ENCODE measurements at places on chromosomes 16 and 17.

DNA sequence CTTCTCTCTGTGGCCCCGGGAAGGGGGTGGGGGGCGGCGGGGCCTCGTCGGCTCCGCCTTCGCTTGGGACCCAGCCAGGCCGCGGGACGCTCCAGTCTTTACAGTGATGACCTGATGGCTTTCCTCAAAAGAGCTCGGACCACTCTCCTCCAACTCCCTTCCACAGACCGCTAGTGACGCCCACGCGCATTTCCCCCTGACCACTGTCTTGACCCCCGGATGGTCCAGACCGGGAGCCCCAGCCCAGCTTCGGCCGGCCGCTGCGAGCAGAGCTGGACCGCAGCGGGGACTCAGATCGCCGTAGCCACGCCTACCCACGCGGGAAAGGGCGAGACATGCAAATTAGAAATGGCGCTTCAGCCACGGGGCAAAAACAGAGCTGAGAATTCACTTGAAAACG is 81.6 kb upstream of the RNU2-1 start:
- no peak for DNase-seq

GRCh38 chr16:79282806-79283205 is 317.7 kb downstream of the MAF start:
- no peak for DNase-seq

DNA sequence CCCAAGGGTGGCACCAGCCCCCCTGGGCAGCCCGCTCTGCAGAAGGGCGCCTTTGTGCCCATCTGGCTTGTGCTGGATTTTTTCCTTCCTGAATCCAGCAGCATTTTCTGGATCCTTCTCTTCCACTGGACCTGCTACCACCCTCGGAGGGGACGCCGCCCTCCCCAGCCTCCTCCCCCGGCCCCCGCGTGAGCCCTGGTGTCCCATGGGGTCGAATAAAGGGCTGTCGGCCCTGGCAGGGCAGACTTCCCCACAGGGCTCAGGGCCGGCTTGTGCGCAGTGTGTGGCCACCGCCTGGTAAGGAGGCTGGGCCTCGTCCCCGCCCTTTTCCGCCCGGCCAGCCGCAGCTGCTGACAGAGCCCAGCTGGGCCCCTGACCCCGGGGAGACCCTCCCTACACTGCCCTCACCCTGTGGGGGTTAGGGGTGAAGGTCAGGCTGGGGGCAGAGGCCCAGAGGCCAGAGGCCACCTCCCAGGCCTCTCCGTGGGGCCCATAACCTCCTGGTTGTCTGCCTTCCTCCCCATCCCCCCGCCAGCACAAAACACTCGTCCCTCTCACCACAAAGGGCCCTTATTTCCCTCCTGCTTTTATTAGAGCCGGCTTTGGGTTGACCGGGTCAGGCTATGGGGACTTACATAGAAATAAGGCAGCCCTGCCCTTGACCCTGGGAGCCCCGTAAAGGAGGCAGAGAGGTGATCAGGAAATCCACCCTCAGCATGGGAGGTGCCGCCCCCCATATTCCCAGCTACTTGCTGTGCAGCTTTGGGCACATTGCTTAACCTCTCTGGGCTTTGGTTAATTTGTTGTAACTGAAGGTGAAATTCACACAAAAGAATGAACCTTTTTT is 179.3 kb upstream of the CIBAR2 start:
- no peak for DNase-seq

- DNase-seq: no peak
Measured at GRCh38 chr17:59315866-59316265, 15.6 kb upstream of the YPEL2 start.

DNA sequence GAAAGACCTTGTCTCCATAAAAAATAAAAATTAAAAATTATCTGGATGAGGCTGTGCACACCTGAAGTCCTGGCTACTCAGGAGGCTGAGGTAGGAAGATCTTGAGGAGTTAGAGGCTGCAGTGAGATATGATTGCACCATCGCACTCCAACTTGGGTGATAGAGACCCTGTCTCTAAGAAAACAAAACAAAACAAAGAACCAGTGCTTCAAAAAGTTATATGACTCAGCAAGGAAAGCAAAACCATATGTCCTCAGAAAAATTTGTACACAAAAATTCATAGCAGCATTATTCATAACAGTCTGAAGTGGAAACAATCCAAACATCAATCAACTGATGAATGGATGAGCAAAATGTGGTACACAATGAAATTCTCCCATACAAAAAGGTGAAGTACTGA is 48.9 kb downstream of the SLFN5 start:
- no peak for DNase-seq

- DNase-seq: no peak
Measured at GRCh38 chr16:31071861-31072260, 2.2 kb downstream of the ZNF668 start.

DNA sequence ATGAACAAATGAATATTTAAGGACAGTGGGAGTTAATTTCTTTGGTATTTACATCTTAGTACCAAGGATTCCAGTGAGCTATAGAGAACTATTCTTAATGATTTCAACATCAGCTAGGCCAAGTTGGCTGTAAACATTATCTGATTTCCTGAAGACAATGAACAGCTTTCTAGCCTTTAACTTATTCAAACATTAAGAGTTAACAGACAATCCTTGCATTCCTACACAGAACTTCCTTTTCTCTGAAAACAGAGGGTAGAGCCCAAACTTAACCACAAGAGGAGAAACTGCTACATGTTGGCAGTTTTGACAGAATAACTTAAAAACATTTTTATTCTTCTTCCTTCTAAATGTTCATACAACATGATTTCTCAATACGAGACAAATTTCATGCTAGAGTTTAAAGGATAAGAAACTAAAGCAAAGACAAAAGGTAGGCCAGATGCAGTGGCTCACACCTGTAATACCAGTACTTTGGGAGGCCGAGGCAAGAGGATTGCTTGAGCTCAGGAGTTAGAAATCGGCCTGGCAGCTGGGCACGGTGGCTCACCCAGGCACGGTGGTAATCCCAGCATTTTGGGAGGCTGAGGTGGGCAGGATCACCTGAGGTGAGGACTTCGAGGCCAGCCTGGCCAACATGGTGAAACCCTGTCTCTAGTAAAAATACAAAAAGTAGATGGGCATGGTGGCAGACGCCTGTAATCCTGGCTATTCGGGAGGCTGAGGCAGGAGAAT is 4.4 kb downstream of the CRLF3 start:
- DNase-seq: no peak

DNA sequence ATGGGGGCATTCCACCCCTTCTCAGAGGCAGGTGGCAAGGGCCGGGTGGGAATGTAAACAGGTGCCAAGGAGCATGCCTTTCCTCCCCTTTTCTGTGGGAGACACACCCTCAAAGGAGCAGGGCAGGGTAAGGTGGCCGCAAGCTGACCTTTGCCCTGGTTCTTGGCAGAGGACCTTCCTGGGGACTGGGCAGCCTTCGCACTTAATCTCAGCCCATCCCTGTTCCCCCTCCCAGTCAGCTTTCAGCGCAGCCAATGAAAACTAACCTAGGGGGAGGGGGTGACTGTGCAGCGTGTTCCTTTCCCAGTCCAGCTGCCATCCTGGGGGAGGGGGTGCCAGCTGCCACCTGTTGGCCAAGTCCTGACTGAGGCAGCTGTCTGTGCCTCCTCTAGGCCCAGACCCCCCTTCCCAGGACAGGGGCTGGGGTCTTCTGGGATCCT is 2.8 kb downstream of the TRAF4 start:
- DNase-seq: no peak
